ENCODE measurements at places on chromosomes 16 and 17.

- DNase-seq = no peak
Measured at GRCh38 chr16:445566-445965, 20.1 kb downstream of the RAB11FIP3 start.

- DNase-seq = no peak
Measured at GRCh38 chr17:57811638-57812280, 38.1 kb downstream of the MRPS23 start.

DNA sequence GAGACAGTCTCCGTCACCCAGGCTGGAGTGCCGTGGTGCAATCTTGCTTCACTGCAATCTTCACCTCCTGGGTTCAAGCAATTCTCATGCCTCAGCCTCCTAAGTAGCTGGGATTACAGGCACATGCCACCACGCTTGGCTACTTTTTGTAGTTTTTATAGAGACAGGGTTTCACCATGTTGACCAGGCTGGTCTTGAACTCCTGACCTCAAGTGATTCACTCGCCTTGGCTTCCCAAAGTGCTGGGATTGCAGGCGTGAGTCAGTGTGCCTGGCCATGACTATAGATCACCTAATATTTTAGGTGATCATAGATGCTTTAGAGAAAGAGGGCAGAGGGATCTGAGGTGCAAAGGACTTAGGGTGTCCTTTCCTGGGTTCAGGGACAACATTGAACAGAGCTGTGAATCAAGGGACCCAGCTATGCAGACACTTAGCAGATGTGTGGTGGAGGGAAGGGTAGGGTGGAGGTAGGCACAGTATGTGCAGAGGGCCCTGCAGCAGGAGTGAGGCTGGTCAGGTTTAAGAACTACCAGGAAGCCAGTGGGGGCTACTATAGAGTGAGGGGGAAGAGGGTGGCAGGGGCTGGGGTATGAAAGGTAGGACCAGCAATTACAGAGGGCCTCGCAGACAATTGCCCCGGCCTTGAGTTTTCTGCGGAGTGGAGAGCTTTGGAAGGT, 116.5 kb downstream of the CMIP start:
- DNase-seq = no peak

DNA sequence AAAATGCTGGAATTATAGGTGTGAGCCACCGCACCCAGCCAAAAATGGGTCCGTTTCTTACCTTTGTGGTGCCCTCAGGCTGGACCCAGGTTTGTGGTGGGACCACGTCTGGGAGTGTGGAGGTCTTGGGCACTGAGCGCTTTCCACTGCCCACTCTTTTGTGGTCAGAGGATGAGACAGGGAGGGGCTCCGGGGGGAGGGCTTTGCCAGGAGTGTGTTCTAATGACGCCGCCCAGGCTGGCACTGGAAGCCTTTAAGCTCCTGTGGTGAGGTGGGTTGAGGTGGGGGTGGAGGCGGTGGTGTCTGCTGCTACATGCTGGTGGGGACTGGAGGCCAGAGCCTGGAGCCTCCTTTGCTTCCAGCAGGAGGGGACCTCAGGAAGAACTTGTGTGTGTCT, 12.8 kb upstream of the ADCY7 start:
- DNase-seq = no peak

GRCh38 chr16:2194852-2195321, 1.5 kb downstream of the CASKIN1 start:
- peak; percentile 21 for DNase-seq

GRCh38 chr16:70735141-70735979, 49.5 kb upstream of the MTSS2 start:
- peak; percentile 38 for DNase-seq

- DNase-seq = no peak
Measured at GRCh38 chr17:53039981-53040380, 782.7 kb upstream of the KIF2B start.

DNA sequence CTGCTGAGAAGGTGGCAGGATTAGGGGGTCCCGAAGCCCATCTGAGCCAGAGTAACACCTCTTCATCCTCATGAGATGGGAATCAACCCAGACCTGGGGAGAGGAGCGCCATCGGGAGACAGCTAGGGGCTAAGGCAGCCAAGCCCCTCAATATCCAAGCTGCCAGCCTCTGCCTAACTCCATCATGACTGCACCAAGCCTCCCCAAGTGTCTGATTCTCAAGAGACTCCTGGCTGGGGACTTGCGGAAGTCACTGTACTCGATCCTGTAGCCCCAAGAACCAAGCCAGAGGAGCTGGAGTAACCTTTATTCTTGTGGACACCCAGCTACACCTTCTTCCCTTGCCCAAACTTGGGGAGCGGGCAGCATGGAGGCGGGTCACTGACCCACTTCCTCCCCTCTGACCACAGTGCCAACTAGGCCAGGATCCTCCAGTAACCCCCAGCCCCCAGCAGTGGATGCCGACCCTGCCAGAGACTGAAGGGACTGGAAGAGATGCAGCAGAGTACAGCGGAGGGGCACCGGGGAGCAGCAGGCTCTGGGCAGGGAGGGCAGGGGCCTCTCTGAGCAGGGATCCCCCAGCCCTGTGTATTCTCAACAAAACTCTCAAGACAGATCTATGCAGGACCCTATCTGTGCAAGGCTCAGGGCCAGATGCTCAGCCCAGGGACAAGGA, 13.3 kb downstream of the HDAC5 start:
- no peak for DNase-seq

GRCh38 chr16:84115919-84116719, 623 bp downstream of the MBTPS1 start:
- DNase-seq = no peak

DNA sequence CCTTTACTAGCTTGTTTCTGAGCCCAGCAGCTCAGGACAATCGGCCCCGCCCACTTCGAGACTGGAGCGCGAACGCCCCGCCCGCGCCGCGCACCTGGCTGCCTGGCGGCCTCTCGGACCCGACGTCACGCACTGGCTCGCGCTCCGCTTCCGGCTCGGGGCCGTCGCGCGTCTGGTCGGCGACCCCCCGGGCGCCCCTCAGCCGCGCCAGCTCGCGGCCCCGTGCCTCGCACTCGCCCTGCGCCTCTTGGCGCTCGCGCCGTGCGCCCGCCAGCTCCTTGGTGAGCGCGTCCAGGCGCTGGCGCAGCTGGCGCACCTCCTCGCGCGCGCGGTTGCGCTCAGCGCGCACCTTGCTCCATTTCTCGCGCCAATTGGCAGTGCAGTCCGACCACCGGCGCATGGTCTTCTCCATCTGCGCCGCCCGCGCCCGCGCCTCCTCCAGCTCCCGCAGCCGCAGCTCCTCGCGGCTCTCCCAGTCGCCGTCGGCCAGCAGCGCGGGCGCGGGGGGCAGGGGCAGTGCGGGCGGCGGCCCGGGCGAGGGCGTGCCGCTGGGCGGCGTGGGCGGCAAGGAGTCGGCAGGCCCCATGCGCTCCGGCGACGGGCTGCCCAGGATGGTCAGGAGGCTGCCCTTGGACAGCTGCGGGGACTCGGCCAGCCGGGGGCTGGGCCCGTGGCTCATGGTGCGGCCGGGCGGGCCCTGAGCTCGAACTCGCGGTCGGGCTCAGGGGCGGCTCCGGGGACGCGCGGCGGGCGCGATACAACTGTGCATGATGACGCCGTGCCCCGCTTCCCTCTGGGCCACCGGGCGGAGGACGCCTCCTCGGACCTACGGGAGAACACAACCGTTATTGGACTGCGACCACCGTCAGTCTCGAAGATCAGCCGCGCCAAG, 7.6 kb downstream of the CCDC102A start:
- no peak for DNase-seq

DNA sequence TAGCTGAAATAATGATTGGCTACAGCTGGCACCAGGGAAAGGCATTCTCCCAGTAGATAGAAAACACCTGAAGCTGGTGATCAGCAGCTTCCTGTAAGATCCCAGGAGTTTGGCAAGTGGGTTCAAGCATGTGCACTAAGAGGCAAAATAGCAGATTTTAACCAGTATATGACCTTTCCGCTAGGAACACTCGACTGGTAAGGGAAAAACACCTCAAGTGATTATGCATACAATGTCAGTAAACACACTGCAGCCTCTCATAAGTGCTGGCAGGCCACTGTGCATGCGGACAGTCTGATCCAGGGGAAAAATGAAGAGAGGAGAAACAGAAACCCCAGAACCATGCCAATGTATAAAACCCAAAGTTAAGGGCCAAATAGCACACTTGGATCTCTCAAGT, 49.0 kb upstream of the HLF start:
- no peak for DNase-seq

Data from lung (tissue), 17 donors.